ENCODE measurements at places on chromosomes 7 and 10.

DNA sequence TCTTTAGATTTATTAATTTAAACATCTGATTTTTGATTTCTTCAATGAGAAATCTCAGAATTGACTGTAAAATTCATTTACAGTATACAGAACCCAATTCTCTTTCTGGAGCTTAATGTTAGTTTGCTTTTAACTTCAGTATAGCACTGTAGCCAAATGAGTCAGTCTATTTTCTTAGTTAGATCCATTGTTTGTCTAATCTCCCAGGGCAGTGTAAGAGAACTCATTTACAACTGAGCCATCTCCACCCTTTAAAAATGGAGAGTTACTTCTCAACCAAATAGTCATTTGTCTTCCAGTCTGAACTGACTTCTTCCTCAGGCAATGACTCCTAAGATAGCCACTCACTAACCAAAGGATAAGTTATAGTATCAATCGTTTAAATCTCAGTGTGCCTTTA is 3.0 kb upstream of the WNT2 start:
- DNase-seq: no peak

DNA sequence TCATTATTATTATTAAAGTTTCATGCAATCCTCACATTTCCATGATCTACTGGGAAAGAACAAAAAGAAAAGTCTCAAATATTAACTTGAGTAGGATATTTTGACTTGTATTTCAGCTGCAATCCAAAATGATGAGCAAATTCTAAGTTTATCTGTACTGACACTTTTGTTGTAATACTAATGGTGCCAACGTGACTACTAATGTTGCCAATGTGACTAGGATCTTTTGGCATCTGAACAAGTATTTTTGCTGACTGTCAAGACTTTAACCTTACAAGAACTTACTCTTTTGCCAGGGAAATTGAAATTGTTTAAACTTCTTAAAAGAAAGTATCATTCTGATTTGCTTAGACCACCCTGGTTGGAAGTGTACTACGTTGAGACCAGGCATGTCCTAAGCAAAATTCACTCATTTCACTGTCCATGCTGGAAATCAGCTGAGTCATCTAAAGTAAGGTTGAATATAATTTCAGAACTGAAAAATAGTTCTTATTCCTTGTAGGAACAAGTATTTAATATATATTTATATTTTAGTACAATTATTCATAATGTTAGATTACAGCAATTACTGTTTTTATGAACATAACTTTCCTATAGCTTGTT is 78.5 kb upstream of the LYZL1 start:
- DNase-seq: no peak

- DNase-seq: no peak
Observed at GRCh38 chr10:68440898-68441297, 30.9 kb downstream of the DNA2 start.

DNA sequence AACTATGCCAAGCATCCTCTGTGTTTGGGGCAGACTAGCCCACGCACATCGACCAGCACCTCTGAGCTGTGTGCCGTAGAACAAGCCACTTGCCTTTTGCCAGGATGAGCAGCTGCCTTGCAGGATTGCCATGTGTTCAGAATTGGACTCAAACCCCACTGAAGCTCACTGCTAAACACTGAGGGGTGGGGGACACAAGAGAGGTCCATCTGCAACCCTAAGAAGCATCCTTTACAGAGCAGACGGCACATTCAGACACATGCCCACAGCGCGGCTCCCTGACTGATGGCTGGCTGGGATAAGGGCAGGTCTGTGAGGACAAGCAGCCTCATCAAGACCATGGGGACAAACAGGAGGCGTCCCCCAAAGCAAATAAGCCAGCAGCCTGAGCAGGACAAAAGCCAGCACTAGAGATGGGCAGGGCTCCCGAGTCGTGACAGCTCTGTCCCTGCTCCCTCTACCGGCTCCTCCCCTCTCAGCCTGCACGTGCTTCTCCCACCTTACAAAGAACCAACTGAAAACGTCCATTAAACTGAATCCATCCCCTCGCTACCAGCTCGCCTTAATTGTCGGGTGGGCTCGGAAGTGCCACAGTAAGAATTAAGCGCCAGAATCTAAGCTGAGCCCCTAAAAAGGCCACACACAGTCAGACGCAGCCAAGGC is 114.2 kb downstream of the PRKAG2 start:
- no peak for DNase-seq

GRCh38 chr10:79374312-79375191 is 27.3 kb downstream of the PPIF start:
- peak; percentile 65 for DNase-seq

GRCh38 chr10:22606164-22606614 is 108.2 kb downstream of the PIP4K2A start:
- no peak for DNase-seq

GRCh38 chr10:110910138-110910537 is 8.8 kb downstream of the BBIP1 start:
- no peak for DNase-seq

GRCh38 chr7:20193873-20194272 is 23.3 kb downstream of the MACC1 start:
- no peak for DNase-seq

DNA sequence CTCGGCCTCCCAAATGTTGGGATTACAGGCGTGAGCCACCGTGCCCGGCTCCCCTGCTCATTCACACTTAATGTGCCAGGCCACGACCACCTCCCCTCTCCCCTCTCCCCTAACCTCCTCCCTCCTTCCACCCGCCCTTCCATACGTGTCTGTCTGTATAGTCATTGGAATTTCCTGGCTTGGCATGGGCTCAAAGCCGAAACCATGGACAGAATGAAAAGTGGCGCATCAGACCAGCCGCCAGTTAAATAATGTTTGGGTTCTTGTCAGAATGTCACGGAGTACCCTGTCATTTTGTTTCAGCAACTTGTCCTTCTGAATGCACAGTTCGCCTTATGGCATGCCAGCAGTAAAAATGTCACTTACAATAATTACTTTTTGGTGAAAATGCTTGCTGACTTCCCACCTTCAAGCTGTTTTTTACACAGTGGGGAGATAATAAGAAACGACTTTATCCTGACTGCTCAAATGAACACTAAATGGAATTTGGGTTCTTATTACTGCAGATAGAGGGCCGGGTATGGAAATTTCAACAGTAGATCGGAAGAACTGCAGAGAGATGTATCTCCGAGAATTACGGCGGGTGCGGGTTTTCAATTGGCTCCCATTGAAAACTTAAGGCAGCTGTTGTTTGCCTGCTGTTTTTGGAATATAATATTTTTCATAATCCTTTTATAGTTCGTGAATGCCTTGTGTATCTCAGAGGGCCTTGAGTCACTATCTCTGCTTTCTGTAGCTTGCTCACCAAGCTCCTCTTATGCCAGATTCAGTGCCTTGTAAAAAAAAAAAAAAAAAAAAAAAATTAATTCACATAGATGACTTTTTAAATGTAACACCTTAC is 65.5 kb upstream of the SH2B2 start:
- no peak for DNase-seq

GRCh38 chr7:80135309-80136104 is 876 bp downstream of the GNAI1 start:
- DNase-seq: peak; percentile 49

GRCh38 chr7:100947792-100948191 is 1.5 kb upstream of the MUC3A start:
- DNase-seq: no peak

DNA sequence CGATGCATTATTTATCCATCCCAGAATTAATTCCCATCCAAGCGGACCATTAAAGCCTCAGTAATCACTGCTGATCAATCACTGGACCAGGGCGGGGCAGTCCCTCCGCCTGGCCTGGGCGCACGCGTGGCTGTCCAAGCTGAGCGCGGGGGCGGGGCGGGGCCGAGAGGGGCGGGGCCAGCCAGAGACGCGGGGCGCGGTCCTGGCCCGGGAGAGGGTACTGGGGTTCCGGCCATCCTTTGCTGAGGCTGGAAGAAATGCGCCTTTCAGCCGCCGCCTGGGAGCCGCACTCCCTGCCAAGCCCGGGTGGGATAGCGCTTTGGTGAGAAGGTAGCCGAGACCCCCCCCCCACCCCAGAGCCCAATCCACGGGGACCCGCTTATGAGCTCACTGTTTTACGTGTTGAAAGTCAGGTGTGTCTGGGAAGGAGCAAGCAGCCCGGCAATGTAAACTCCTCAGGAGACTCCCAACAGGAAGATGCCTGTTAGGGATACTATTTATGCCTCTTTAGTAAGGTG is at the start of gene ARHGAP22:
TSS of gene ARHGAP22 (minus strand) at position 83 of the 518 bp plus-strand sequence. CDS start 277 bp downstream, outside the sequence.
- DNase-seq: no peak

- DNase-seq: no peak
Observed at GRCh38 chr7:35646289-35647023, 48.5 kb downstream of the HERPUD2 start.

DNA sequence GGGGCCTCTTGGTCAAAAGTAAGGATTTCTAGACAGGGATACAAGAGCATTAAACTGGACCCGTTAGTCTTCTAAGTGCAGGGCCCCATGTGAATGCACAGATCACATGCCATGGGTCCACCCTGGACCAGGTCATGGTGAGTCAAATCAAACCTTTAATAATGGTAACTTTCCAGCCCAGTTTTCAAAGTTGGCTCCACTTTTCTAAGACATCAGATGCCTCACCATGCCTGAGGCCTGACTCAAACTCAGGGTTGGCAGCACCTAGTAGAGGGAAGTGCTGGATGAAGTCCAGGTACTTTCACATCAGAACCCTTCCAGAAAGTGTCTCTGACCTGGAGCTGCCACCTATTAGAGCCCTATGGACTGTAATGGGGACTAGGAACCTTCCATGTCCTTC is 9.7 kb upstream of the SMIM30 start:
- no peak for DNase-seq

DNA sequence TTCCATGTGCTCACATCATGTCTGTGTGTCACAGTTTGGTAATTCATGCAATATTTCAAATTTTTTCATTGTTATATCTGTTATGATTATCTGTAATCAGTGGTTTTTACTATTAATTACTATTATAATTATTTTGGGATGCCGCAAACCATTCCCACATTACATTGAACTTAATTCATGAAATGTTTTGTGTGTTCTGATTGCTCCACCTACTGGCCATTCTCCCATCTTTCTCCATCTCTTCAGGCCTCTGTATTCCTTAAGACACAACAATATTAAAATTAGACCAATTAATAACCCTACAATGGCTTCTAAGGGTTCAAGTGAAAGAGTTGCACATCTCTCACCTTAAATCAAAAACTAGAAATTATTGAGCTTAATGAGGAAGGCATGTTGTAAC is 398.5 kb downstream of the PCDH15 start:
- DNase-seq: no peak

- DNase-seq: no peak
Observed at GRCh38 chr7:17401791-17402627, 103.6 kb downstream of the AHR start.

DNA sequence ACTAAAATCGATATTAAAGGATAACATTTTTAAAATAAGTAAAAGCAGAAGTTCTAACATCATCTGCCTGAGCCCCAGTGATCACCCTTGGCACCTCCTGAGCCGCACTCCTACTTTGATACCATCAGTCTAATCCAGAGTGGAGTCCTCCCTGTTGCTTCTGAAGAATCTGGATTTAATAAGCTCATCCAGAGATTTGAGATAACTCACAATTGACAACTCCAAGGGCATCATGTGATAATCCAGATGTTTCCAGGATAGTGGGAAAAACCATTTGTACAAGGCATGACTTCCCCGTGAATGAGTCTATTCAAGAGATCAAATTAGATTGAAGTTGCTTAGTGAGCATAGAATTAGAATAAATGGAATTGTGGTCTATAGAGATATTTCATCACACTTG is 475.8 kb upstream of the C7orf33 start:
- no peak for DNase-seq

DNA sequence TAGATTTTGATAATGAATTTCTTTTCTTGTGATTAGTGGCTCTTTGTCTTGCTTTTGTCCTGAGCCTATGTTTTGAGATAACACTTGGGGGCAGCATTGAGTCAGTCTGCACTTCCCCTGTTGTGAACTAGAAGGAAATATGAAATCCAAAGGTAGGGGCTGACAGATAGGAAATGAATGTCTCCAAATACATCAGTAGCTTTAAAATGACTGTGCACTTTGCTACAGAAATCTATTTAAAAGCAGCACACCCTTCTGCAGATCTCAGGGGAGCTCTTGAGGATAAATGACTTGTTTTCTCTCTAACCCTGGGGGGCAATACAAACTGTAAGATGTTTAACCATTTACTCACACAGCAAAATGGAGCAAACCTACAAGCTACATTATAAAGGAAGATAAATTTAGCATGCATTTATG is 176.0 kb upstream of the MYO3A start:
- no peak for DNase-seq

GRCh38 chr10:18554479-18554878 is 96.9 kb downstream of the NSUN6 start:
- DNase-seq: no peak

- DNase-seq: no peak
Observed at GRCh38 chr7:158912406-158912805, 56.0 kb downstream of the DYNC2I1 start.

GRCh38 chr7:133530682-133531081 is 277.8 kb downstream of the EXOC4 start:
- DNase-seq: no peak

DNA sequence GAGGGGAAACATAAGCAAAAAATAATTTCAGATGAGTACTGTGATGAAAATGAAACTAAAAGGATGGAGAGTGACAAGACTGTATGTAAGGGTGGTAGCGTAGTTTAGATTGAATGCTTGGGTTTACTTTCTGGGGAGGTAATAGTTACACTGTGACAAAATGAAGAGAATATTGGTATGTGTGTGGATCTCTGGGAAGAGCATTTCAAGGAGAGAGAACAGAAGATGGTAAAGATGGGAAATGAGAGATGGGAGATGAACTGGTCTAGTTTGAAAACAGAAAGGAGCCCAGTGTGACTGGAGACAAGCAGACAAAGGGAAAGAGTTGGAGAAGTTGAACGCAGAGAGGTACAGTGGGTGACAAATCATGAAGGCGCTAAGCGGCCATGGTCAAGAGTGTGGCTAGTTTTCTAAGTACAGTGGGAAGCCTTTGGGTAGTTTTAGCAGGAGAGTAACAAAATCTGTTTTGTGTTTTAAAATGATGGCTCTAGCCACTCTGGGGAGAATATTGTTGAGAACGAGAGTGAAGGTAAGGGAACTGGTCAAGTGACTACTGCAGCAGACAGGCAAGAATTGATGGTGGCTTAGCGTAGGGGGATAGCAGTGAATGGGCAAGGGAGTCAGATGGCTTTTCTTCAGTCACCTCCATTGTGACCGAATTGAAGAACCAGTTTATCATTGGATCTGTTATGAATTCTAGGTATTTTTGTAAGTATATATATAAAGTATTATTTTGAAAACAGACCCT is 22.6 kb downstream of the PALS2 start:
- DNase-seq: peak; percentile 28

GRCh38 chr10:27240212-27241009 is at the start of gene ACBD5:
TSS of gene ACBD5 (minus strand) at chr10:27240797. CDS start at chr10:27240688, 109 bp downstream.
- DNase-seq: peak; percentile 24

DNA sequence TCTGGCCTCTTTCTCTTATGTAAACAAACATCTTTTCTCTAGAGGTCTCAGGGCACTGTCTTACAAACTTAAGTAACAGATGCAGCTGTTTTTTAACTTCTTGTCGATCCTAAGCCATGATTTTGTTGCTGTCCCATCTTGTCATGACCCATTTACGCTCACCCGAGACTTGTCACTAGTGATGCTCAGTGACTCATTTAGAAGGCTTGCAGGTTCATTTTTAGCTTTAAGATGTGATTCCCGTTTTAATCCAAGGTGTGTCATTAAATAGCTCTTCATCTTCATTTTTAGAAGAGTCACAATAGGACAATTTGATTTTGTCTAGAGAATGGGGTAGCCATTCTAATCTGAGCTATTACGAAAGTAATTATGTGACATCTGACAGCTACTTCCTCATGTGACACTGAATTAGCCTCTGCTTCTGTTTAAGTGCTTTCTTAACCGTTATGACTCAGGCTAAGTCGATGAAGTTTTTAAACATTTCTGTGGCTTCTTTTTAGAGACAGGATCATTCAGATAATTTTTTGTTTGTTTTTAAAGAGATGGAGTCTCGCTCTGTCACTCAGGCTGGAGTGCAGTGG is 42.7 kb downstream of the SPDYE5 start:
- DNase-seq: no peak
